ENCODE measurements at places on chromosomes 6 and 20. TPM values are rescaled to one million over a fixed set of nuclear protein-coding genes. Genes with fewer than 3 reads are reported as not detected.

The PDCD2 gene
- 49.1 TPM for total RNA-seq

The PRPH2 gene
- not detected for total RNA-seq

The AIF1 gene
- not detected for total RNA-seq

The MYLK2 gene
- 0.65 TPM for total RNA-seq

The MCM9 gene
- total RNA-seq: 5.1 TPM

The HLA-DQB1 gene
- not detected for total RNA-seq

The TRAPPC3L gene
- not detected for total RNA-seq

The EPPIN gene
- not detected for total RNA-seq

The CFAP206 gene
- total RNA-seq: 0.06 TPM

The ALDH8A1 gene
- 0.10 TPM for total RNA-seq

The SYCP2L gene
- 2.4 TPM for total RNA-seq

The SESN1 gene
- total RNA-seq: 10.5 TPM

The MUC21 gene
- total RNA-seq: not detected

The SLC13A3 gene
- total RNA-seq: not detected

The ENPP4 gene
- 0.23 TPM for total RNA-seq

The MRAP2 gene
- 1.8 TPM for total RNA-seq

The TCF19 gene
- 13.7 TPM for total RNA-seq

The LY6G6C gene
- total RNA-seq: not detected

The FRK gene
- total RNA-seq: 1.4 TPM

The ZFP57 gene
- total RNA-seq: not detected

The GGT7 gene
- total RNA-seq: 8.0 TPM

The OPRL1 gene
- total RNA-seq: 1.0 TPM

The ADAM33 gene
- not detected for total RNA-seq

The SOX18 gene
- total RNA-seq: 2.7 TPM

The TCP11 gene
- not detected for total RNA-seq

The B3GALT4 gene
- total RNA-seq: 0.95 TPM

The BRD2 gene
- 139 TPM for total RNA-seq

The UBD gene
- 0.61 TPM for total RNA-seq

The UST gene
- total RNA-seq: 4.5 TPM

The OOEP gene
- total RNA-seq: not detected

The VSX1 gene
- total RNA-seq: 0.99 TPM

The GABRR2 gene
- total RNA-seq: 0.09 TPM

The GABRR1 gene
- total RNA-seq: not detected

The NKAPL gene
- not detected for total RNA-seq

The OR12D3 gene
- not detected for total RNA-seq

The UBE2C gene
- 240 TPM for total RNA-seq

The TINAG gene
- not detected for total RNA-seq

The VSTM2L gene
- 18.5 TPM for total RNA-seq

The SAPCD1 gene
- total RNA-seq: 3.0 TPM

The ALDH5A1 gene
- 8.0 TPM for total RNA-seq

The ARMH2 gene
- total RNA-seq: not detected

The PMEPA1 gene
- total RNA-seq: 270 TPM

The HIVEP2 gene
- 2.1 TPM for total RNA-seq

The NR2E1 gene
- not detected for total RNA-seq

The SLC17A3 gene
- 1.1 TPM for total RNA-seq

The TMEM244 gene
- not detected for total RNA-seq

The FAM217A gene
- not detected for total RNA-seq

The GLYATL3 gene
- not detected for total RNA-seq

The SLC44A4 gene
- total RNA-seq: 0.08 TPM

The DCDC2 gene
- 3.7 TPM for total RNA-seq

Data from A549 treated with Hydrocortisone at 1 μM for 4 hours (cell line).